ENCODE measurements at places on chromosomes 7 and 10. TPM values are rescaled to one million over a fixed set of nuclear protein-coding genes. Genes with fewer than 3 reads are reported as not detected.

DNA sequence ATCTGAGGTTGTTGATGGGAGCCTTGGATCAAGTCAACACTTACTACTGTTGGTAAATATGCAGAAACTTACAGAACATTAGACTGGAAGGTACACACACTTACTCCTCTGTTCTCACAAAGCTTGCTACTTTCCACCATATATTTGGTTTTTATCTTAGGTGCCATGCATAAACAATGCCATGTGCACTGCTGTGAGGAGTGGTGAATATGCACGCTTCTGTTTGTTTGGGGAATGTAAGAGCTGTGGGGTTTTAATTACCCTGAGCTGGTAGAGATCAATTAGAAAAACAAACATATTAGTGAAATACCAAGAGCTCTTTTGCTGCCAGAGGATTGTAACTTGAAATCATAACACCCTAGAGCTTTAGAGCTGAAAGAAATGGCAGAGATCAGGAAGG lies 79.8 kb upstream of the ARID5B start:
- no peak for DNase-seq

- no peak for DNase-seq
Observed at GRCh38 chr10:79905322-79906314, 43.3 kb downstream of the SFTPD start.

- DNase-seq = no peak
Observed at GRCh38 chr7:153017223-153017622, 257.7 kb downstream of the ACTR3B start.

- DNase-seq = no peak
Observed at GRCh38 chr7:78714356-78714755, 739.1 kb downstream of the MAGI2 start.

GRCh38 chr10:51860257-51860656 lies 160.9 kb upstream of the CSTF2T start:
- no peak for DNase-seq

The BTBD16 gene
- 0.15 TPM for total RNA-seq

DNA sequence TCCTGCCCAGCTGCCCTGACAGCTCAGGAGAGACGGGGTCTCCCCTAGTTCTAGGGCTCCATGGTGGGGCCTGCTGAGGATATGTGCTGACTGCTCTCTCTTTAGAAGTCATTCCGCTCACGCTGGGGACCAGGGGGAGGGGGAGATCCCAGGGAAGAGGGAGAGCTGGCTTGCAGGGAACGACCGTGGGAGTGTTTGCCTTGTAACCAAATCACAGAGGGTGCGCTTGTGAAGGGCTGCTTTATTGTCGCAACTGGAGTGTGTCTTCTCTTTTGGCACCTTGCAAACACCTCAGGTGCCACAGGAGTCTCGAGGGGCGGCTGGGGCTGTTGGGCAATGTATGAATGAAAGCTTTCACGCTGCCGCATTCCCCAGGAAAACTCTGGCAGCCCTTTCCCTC lies 531.3 kb upstream of the MKI67 start:
- no peak for DNase-seq

The IL6 gene
- 0.76 TPM for total RNA-seq

The ITGA8 gene
- 6.1 TPM for total RNA-seq

DNA sequence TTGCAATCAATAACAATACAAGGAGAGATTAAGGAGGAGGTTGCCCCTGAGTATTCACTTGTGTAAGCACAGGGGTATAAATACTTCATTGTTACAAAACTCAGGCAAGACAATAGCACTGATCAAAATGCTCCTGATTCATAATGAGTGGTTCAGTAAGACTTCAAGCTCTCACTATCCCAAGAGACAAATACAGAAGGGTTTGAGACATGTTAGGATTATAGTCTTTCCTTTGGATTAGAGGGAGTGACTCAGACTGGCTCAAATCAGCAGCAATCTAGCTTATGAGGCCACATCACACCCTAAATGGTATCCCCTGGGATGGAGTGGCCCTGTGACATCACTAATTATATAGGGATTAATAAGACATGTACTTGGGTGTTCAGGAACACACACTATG lies 167.2 kb upstream of the HGF start:
- DNase-seq = no peak
